Dermis blood vessel endothelial cell (primary cell): ENCODE measurements at places on chromosomes 6 and 20.

DNA sequence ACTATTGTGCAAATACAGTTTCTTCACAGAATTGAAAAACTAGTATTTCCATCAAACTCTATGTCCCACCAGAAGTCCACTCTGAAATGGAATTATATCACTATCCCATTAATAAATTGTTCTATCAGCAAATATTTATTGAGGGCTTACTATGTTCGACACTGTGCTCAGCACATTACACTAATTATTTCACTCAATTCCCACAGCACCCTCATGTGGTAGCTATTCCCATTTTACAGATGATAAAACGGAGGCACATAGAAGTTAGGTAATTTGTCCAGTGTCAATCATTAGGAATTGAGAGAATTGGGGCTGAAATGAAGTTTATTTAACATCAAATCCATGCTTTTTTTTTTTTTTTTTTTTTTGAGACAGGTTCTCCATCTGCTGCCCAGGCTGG, 52.5 kb downstream of the MKKS start:
- peak; percentile 52 for DNase-seq

DNA sequence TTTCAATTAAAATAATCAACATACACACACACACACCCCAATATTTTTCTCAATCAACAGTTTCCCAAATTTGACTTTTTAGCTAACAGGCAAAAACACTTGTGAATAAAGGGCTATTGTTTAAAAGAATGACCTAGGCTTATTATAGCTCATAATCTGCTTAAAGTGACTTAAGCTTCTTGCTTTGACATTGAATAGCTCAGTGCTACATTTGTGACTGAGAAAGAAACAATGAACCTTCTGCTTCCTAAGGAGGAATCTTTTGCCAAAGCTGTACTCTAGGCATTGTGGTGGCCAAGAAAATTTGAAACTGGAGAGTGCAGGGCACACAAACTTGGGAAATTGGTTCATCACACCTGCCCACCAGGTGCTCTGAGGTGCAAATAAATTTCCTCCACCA, 282.0 kb downstream of the SYNE1 start:
- peak; percentile 7 for DNase-seq

DNA sequence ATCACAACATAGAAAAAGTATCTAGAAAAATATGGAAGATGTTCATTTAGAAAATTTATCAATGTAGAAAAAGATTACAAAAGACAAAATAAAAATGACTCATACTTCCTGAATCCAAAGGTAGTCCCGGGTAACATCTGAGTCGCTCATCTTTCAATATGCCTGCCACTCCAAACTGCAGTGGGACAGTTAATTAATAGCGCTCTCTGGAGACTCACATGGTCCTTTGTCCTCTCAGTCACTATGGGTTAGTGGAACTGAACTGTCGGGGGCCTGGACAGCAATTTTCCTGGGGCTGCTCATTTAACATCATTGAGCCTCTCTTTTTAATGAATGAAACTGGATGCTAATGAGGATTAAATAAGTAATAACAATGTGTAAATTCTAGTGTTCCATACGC, 103.4 kb downstream of the MAP3K4 start:
- peak; percentile 10 for DNase-seq

- DNase-seq, result no peak
These were observed 117.9 kb downstream of the CDH4 start for GRCh38 chr20:61369731-61370520.

DNA sequence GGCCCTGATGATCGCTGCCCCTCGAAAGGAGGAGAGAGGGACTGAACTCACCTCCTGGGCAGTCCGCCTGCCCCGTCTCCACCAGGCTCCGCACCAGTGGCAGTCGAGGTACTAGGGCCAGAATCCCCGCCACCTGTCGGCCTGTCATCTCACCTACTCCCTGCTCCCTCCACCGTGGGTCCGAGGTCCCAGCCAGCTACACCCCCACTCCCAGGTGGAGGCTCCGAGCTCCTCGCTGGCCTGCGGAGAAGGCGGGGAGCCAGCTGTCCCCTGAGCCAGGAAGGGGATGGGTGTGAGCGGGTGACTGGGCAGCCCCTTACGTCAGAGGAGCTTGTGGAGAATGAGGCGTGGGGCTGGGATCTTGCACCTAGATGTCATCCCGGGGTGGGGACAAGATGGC, 1066.5 kb upstream of the MANEA start:
- DNase-seq, result no peak

DNA sequence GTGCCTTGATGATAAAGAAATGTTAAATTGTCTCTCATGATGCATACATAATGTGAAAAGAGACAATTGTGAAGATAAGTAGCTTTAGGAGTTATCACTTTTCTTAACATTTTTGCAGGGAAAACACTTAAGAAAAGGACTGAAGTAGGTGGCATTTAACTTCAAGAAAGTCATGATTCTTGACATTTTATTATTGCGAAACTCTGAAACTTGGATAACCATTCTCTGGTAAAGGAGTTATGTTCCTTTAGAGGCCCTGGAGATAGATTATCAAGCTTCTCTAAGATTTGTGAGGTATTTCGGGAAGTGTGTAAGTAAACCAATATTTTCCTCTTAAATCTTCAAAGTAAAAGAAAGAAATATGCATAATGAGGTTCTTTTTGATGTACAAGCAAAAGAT, 38.5 kb downstream of the HTR1B start:
- DNase-seq, result no peak

GRCh38 chr6:93964321-93964720, 545.0 kb upstream of the EPHA7 start:
- DNase-seq, result no peak

DNA sequence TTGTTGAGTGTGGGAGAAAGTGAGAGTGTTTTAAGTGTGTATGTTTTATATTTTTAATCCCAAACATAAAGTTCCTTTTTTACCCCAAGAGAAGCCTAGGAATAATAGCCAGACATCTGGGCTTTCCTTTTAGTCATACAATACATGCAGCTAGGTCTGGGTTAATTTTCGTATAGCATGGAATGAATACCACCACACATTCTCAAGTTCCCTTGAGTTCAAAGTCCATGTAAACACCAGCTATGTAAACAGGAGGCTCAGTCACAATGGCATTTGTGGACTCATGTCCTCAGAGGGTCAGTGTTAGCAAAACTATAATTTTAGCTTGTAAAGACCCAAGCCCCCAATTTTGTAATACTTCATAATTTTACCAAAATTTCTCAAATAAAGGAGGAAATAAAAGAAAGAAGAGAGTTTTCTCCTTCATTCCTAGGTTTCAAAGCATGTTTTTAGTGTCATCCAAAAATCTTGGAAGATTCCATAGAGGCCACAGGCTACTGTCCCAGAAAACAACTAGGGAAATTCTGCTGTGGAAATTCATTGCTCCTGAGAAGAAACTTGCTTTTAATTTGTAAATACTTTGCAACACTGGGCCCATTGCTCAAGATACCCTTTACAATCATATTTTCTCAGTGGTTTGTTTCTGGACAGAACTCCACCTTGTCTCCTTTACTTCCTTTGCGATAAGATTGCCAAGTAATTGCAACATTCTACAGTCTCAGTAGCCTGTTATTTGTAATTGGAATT, 671.2 kb downstream of the COL12A1 start:
- no peak for DNase-seq

DNA sequence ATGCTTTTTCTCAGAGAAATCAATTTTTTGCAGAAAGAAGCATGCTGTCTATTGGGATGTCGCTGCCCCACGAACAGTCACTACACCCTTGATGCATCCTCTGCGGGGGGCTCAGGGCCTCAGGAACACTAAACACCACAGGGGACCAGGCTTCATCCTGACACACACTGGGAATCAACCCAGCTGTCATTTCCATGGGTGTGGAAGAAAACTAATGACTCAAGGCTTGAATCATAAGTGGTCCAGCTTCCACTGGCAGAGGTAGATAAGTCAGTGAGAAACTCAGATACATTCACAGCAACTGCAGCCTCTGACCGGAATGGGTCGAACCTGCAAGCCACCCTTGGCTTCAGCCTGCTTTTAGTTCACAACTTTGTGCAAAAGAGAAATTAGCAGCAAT, 81.3 kb upstream of the SPTLC3 start:
- peak; percentile 15 for DNase-seq

DNA sequence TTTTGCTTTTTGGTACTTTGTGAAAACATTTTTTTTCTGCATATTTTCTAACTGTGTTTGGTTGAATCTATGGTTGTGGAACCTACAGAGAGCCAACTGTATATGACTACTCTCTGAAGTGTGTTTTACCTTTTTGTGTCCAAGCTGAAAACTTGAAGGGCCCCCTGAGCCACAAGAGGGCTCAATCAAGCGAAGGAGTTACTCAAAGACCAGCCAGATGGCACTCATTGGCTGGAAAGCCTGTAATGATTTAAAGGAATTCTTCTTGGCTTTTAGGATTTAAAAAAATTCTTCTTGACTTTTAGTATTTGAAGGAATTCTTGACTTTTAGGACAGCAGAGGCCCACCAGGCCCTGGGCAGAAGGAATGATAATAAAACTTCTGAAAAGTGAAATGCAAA, 27.0 kb upstream of the ECI2 start:
- no peak for DNase-seq

DNA sequence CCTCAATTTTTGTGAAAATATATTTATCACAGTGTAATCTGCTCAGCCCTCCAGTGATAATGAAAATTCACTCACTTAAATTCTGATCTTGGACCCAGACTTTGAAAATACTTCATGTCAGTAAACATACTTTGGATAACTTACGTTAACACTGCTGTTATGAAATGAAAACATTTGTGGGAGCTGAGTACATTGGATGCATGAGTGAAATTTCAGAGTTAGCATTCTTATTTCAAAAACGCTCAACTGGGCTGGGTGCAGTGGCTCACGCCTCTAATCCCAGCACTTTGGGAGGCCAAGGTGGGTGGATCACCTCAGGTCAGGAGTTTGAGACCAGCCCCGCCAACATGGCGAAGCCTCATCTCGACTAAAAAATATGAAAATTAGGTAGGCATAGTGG, 196.4 kb downstream of the UTRN start:
- no peak for DNase-seq

GRCh38 chr6:21596145-21596948, 2.8 kb downstream of the SOX4 start:
- peak; percentile 59 for DNase-seq

GRCh38 chr6:130931683-130932082, 104.5 kb downstream of the SMLR1 start:
- DNase-seq, result no peak

- no peak for DNase-seq
These were observed 13.6 kb downstream of the PRRC2A start for GRCh38 chr6:31634131-31634530.

GRCh38 chr20:24665196-24665595, 195.8 kb downstream of the SYNDIG1 start:
- DNase-seq, result no peak

DNA sequence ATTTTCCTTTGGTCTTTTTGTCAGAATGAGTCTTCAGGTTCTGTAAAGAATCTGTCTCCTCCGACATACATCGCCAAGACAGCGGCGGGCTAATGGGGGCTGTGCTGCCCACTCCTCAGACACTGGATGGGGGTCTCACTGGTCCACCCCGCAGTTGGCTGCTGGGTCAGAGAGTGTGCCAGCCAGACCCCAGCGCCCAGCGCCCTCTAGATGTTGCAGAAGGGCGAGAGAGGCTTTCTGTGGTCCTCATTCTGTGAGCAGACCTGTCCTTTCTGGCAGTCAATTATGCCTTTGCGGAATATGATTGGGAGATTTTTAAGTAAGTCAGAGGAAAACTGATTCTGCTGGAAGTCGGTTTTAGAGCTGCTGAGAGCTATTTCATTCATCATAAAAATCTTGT, 7.8 kb upstream of the CCR6 start:
- no peak for DNase-seq

GRCh38 chr6:42618686-42619085, 54.9 kb downstream of the UBR2 start:
- DNase-seq, result no peak

DNA sequence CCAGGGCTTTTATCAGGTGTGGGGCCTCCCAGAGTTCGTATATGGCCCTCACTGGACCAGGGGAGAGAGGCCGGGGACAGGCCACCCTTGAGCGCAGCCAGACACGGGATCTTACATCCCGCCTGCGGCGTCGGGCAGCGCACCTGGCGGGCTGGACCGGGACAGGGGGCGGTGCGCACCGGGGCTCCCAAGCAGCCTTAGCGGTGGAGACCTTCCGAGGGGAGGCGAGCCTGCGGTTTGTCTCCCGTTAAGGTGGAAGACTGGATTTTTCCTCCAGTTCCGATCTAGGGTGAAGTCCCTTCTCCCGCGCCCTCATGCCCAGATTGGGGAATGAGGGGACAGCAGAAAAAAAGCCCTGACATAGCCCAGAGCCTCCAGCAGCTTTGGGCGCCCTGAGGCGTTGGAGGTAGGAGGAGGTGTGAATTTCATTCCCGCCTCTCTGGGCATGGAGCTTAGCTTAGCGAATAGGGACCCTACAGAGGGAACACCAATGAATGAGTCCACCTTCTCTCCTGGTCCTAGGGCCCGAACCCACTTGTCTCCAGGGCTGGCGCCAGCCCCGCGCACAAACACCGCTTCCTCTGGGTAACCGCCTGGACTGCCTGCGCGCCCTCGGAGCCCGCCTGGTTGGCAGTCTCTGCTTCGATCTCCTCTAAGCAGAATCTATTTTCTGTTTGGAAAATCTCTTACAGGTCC, 6.7 kb upstream of the LAMP5 start:
- no peak for DNase-seq

DNA sequence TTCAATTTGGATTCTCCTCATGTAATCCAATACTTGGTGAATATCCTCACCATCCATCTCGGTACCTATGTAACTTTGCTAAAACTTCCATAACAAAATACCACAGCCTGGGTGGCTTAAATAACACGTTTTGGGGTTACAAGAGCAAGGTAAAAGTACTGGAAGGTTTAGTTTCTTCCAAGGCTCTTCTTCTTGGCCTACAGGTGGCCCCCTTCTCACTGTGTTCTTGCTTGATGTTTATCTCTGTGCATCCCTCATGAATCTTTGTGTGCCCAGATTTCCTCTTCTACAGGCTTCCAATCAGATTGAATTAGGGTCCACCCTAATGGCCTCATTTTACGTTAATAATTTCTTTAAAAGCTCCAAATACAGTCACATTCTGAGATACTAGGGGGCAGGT, 163.3 kb upstream of the HCRTR2 start:
- no peak for DNase-seq

DNA sequence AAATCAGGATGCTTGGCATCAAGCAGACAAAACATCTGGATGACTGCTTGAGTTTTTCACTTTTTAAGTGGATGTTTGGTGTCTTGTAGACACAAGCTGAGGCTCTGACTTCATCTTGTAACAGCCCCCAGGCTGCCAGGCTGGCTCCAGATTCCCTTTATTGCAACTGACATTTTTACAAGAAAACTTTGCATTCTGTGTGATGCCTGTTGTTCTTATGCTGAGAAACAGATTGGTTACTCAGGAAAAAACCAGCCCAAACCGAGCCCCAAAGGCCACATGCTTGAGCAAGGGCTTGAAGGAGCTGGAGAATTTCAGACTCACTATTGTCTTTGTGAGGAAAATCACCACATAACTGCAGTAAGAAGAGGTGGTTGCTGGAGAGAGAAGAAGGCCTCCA, 98.4 kb upstream of the PREP start:
- no peak for DNase-seq
